Fibroblast of skin of back (primary cell): ENCODE measurements at places on chromosomes 2 and 18.
A peak's percentile ranks its signal among the peaks of the same experiment; 100 is the strongest.

- no peak for DNase-seq
Measured at GRCh38 chr2:15982285-15983044, 42.1 kb downstream of the MYCN start.

DNA sequence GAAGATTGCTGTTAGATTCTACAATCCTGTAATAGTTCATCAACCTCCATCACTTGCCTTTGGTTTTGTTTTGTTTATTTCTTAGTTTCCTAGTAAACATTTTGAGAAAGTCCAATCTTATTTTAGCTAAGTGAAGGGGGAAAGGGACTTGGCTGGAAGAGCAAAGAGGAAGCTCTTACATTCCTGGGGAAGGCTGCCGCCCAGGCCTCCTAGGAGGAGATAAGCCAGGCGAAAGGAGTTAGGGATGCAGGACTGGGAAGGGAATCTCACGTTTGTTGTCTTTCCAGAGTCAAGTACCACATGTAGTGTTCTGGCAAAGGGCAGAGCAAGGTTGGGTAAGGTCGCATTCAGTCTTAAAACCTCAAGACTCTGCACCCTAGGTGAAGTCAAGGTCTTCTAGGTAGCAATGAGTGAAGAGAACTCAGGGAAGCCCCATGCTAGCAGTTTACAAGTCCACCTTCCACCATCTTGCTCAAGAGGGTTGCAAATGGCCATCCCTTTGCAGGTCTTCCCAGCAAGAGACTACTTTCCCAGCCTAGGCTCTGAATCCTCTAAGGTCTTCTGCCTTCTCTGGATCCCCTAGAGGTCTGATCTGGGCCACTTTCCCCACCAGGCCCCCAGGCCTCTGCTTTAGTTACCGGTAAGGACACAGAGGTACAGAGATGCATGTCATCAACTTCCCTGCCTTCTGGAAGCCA, 320.7 kb downstream of the CYP26B1 start:
- DNase-seq, result no peak

DNA sequence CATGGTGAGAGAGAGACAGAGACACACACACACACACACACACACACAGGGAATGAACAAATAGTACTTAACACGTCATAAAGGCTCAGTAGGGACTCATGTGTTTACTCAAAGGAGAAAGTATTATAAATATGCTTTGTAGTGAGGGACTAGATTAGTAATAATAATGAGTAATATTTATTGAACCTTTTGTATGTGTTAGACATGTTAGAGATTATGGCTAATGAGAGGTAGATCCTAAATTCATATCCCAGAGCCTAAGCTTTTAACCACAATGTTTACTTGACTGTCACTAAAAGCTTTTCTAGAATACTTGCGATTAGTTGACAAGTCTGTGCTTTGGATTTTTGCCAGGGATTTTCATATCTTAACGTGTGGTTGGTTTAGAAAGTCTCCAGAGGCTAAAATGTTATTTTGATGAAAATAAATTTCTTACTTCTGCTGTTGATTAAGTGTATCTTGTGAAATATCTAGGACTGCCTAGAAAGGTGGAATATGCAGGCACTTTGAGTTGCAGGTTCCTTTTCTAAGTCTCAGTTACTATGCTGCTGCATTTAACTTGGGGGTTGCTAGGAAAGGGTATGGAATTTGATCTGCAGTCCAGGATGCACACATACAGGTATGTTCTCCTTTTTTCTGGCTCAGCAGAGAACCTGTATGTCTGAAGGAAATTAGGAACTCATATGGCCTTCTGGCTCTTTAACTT, 64.5 kb downstream of the UBR3 start:
- DNase-seq, result peak; percentile 41

DNA sequence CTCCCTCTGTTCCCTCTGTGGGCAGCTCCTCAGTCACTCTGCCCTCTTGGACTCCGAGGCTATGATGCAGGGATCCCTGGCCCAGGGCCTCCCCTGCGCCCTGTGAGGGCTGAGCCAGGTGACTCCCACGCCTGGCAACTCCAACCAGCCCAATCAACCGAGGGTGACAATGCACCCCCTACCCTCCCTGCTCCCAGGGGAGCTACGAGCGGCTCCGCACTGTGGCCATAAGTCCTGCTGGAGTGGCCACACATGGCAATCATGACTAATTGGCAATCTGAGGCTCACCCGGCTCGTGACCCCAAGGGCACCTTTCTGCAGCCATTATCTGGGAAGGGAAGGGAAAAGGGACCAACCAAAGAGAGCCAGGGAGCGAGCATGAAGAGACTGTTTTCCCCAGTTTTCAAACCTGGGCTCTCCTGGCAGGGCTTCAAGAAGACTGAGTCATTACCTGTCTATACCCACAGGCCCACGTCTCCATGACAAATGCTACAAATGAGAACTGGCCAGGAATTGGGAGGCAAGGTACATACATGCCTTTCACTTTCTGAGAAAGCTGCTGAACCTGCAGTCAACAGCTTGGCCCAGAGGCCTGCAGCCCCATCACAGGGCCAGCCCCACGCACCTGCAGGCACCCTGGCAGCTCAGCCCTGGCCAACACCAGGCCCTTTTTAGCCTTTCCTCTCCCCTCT, 45.1 kb downstream of the RPL31 start:
- DNase-seq, result no peak
